Mucosa of gallbladder (tissue), 1 donor: ENCODE measurements at places on chromosomes 5 and 9.

- DNase-seq, result no peak
These were observed 464.3 kb upstream of the PAPPA start for GRCh38 chr9:115689331-115689730.

- no peak for DNase-seq
These were observed 46.0 kb downstream of the CNOT6 start for GRCh38 chr5:180540050-180540694.

DNA sequence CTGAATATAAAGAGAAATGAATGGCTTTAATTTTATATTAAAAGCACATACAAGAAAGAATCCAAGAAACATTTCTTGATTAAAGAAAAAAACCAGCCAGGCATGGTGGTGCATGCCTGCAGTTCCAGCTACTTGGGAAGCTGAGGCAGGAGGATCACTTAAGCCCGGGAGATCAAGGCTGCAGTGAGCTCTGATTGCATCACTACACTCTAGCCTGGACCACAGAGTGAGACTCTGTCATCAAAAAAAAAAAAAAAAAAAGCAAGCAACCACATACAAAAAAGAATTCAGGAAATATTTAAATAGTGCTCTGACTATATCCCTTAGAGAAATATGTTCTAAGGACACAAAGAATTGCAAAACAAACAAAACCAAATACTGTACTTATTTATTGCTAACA, 2.5 kb upstream of the PLAC8L1 start:
- no peak for DNase-seq

DNA sequence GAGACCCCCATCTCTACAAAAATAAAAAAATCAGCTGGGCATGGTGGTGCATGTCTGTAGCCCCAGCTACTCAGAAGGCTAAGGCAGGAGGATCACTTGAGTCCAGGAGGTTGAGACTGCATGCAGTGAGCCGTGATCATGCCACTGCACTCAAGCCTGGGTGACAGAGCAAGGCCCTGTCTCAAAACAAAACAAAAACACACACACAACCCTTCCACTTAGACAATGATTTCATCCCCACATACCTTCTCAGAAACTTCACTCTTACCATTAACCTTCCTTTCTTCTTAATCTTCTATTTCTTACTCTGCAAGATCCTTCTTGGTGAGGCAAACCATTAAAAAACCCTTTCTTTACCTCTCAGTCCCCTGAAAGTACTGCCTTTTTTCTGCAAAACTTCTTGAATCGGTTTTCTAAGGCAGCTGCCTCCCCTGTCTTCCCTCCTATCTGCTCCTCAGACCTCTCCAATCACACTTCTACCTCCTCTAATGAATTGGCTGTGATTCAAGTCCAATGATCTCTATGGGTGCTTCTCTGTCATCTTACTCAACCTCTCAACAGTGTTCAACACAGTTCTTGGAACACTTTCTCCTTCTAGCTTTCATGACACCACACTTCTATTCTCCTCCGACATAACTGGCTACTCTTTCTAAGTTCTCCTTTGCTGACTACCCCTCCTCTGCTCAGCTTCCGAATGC, 47.3 kb downstream of the PFDN1 start:
- DNase-seq, result no peak

DNA sequence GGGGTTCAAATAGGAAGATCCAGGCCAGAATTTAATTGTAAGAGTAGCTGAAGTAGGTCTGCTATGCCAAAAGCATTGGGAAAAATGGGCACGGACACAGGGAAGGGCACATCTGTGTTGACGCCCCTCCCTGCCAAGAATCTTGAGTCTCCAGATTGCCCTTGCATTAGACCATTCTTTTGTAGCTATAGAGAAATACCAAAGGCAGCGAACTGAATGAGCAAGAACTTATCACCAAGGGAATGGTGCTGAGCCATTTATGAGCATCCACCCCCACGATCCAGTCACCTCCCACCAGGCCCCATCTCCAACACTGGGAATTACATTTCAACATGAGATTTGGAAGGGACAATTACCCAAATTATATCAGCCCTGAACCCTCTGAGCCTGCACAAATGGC, 18.0 kb upstream of the GDA start:
- DNase-seq, result no peak

DNA sequence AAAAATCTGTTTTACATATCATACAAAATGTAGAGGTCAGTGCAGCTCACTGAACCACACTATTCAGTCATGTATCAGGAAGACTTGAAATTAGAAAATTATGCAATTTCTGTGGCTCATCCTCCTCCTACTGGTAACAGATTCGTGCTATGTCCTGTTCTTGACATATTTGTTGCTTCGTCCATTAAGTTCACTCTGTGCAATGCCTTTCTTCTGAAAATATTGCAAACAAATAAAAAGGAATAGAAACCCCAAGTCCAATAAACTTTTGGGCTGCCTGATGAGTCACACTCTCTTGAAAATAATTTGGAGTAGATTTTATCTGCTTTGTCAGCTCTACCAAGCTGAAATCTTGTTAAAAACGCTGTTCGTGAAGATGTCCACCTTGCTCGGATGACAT, 391.2 kb downstream of the RAB3C start:
- no peak for DNase-seq

DNA sequence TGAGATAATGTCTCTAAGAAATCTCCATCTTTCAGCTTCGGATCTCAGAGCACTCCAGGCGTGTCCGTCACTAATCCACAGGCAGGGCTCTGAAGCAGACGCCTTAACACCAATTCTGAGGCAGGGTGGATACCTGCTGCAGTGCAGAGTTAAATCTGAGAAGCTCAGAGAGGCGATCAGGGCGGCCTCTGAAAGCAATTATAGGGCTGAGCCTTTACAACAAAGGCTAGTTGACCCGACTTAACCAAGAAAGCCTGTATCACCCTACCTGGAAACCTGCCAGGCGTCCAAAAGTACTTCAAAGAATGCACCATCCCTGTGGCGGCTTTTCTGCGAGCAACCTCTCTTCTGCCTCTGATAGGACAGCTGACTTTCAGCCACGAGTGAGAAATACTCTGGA, 134.8 kb upstream of the MSX2 start:
- DNase-seq, result no peak

GRCh38 chr5:151798674-151799073, 26.9 kb downstream of the G3BP1 start:
- DNase-seq, result no peak

GRCh38 chr5:58072300-58072965, 387.5 kb downstream of the PLK2 start:
- no peak for DNase-seq

GRCh38 chr5:114377050-114377844, 15.4 kb downstream of the KCNN2 start:
- no peak for DNase-seq

- no peak for DNase-seq
These were observed 23.3 kb downstream of the SLC25A48 start for GRCh38 chr5:135857630-135858311.
